ENCODE measurements at places on chromosomes 5 and 9.

GRCh38 chr5:120677481-120677880 lies 213.4 kb downstream of the PRR16 start:
- no peak for DNase-seq

- no peak for DNase-seq
These were observed 175.6 kb downstream of the MACROH2A1 start for GRCh38 chr5:135223404-135223803.

- DNase-seq: peak; percentile 40
These were observed 14.6 kb upstream of the ACOT12 start for GRCh38 chr5:81408496-81408895.

DNA sequence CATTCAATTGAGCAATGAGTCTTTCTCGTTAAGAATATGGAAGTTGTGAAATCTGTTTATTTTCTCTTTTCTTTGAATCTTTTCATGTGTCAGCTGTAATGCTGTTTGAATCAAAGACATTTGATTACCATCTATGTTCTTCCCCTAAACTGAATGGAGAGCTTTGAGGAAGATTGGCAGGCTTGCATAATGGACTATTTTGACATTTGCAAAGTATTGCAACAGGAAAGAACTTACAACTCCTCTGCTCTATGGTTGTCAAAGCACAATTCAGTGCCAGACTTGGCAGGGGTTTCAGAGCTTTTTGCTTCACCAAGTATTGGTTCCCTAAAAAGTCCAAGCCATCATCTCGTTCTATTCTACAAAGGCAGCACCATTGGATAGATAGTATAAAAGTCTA lies 549.0 kb upstream of the NUDT12 start:
- no peak for DNase-seq

DNA sequence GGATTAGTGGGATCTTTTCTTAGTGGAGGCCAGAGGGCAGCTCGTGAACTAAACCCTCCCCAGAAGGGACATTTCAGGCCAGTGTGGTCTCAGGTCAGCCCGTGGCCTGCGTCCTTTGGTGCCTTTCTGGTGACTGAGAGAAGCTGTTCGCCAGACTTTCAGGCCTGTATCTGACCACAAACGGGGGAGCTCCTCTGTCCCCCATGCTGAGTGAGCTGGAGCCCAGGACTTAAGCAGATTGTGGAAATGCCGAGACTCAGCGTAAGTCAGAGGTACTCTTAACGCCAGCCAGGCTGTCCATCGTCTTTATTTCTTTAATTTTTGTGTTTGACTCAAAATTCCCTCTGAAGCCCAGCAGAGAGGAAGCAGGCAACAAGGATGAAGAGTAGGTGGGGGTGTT lies 54.8 kb upstream of the NCS1 start:
- no peak for DNase-seq

- peak; percentile 63 for DNase-seq
These were observed 22.6 kb upstream of the MAMDC2 start for GRCh38 chr9:70020991-70021571.

DNA sequence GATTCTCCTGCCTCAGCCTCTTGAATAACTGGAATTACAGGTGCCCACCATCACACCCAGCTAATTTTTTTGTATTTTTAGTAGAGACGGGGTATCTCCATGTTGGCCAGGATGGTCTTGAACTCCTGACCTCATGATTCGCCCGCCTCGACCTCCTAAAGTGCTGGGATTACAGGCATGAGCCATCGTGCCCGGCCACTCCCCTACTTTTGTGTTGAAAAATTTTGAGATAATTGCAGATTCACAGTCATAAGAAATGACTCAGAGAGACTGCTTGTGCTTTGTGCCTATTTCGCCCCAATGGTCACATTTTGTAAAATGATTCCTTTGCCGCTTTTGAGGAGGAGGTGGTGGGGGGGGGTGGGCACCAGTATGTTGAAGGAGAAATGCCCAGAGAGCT lies 48.1 kb upstream of the SH3PXD2B start:
- DNase-seq: peak; percentile 9

GRCh38 chr5:69029292-69029691 lies 64.5 kb upstream of the SLC30A5 start:
- DNase-seq: no peak

- peak; percentile 80 for DNase-seq
These were observed 210.6 kb downstream of the AUH start for GRCh38 chr9:91150998-91151717.

DNA sequence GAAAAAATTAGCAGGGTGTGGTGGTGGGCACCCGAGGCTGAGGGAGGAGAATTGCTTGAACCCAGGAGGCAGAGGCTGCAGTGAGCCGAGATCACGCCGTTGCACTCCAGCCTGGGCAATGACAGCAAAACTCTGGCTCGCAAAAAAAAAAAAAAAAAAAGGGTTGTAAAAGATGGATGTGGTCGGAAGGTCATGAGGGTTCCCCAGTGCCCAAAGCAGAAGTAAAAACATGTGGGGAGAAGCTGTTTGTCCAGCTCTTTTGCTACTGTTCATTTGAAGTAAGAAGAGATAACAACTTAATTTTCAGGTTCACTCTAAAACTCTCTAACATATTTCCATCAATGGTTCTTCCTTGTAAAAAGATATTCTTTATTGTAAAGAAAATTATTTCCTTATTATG lies 57.1 kb upstream of the GOLPH3 start:
- no peak for DNase-seq

DNA sequence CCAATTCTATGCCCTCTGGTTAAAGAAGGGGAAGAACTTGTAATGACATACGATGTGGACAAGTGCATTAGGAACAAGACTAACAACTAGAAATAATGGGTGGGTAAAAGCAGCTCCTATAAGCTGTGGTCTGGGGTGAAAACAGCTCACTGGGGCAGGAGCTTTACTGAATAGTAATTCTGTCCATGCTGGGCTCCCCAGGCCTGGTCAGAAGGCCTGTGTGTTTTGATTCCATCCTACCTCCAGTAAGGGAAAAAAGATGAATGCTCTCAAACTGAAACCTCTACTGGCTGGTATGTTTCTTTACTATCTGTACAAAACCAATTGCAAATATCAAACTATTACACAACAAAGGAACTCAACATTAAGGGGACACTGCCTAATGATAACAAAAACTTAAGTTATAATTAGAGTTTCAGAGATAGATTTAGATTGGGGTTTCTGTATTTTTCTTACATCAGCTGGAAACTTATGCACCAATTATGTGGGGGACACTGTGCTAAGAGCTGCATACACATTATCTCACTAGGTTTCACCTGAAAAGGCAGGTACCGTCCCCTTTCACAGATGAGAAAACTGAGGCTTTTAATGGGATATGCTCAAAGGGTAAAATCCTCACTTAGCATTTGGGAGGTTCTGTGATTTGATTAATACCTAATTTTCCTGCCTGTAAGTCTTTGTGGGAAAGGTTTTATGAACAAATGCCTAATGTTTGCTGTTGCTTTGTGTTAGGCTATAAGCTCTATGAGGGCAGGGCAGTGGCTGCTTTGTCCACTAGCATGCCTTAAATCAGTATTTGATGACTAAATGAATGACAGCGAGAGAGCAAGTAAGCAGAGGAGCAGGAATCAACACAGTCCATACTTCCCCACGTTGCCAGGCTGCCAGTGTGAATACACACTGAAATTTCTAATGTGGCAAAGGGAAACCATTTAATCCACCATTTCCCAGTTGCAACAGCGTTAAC lies 53.6 kb downstream of the ELL2 start:
- no peak for DNase-seq

DNA sequence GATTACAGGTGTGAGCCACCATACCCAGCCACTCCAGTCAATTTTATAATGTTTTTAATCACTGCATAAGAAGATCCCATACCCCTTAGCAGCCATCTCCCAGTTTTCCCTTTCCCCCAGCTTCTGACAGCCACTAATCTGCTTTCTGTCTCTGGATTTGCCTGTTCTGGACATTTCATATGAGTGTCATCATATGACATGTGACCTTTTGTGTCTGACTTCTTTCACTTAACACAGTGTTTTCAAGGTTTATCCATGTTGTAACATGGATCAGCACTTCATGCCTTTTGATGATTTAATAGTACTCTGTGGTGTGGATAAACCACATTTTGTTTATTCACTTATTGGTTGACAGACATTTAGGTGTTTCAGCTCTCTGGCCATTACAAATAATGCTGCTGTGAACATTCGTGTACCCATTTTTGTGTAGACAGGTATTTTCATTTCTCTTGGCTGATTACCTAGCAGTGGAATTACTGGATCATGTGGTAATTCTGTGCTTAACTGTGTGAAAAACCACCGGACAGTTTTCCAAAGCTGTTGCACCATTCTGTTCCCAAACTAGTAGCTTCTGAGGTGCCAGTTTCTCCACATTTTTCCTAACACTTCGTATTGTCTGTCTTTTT lies 8.6 kb downstream of the SUSD3 start:
- DNase-seq: no peak

- no peak for DNase-seq
These were observed 103.2 kb upstream of the BASP1 start for GRCh38 chr5:17114233-17114632.

GRCh38 chr5:32506799-32507198 lies 62.3 kb upstream of the ZFR start:
- DNase-seq: peak; percentile 63

DNA sequence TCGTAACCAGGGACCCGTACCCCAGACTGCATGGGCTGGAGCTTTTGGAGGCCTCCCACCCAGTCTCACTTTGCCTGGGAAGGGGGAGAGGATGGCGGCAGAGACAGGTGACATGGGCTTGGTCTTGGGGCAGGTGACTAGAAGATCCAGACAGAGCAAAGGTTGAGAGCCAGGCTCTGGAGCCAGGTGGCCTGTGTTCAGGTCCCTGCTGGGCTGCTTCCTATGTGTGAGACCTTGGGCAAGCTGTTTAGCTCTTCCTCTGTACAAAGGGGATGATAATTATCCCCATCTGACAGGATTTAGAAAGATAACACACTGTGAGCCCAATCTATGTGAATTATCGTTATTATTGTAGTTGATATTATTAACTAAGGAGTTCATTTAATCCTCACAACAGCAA lies 16.1 kb upstream of the NDST1 start:
- no peak for DNase-seq

GRCh38 chr9:74662674-74663073 lies 165.5 kb downstream of the RORB start:
- DNase-seq: no peak

DNA sequence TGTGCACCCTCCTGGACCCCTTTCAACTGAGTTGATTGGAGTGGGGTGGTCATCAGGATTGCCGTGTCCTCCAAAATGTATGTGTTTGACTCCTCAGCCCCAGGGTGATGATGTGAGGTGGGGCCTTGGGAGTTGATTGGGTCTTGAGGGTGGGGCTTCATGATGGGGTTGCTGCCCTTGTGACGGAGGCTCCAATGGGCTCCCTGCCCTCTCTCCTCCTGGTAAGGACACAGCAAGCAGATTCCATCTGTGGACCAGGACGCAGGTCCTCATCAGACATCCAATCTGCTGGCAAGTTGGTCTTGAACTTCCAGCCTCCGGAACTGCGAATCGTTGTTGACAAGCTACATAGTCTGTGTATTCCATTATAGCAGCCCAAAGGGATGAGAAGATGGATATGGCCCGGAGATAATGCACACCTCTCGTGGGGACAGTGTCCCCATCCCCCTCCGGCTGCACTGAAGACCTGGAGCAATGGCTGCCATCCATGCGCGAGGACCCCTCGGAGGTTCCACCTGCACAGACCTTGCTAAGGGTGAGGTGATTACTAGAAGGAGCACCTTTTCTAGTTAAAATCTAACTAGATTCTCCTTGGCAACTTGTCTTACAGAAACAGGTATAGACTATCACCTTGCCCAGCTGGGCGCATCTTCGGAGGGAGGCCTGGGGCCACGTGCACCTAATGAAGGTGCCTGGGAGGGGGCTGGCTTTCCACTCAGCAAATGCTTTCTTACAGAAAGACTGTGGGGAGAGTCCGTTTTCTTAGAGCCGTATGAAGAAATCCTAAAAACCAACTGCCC lies 75.7 kb upstream of the IRX4 start:
- DNase-seq: no peak

DNA sequence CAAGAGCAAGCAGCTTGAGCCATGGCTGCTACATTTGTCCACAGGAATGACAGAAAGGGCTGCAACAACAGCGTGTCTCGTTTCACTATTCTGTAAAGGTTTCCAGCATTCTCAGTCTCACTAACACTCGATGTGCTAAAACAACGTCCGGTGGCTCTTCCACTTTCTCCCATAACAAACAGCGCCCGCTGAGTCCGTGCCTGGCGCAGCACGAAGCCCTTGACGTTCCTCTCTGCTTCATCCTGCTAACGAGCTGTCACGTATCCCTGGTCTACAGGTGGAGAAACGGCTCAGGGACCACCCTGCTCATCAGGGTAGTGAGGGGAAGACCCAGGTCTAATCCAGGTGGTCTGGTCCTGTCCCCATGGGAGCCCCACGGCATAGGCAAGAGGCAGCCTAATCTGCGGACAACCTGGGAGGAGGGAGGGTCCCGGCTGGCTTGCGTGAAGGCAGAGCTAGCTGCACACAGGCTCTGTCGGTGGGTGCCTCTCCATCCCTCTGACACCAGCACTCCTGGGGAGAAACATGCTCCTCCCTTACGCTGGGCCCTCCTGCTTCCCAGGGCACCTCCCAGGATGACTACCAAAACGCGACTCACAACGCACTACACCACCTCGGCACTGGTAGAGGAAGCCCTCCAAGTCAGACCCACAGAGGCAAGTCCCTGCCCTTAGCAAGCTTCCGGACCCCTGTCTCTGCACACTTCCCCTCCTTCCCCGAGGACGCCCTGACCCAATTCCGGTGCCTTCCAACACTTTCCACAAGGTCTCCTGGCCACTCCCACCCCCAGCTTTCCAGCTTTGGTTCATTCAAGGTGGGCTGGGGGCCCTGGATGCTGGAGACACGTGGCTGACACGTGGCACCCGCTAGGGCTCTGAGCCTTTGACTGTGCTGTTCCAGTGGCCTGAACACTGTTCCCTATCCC lies 43.3 kb downstream of the VAV2 start:
- DNase-seq: no peak

DNA sequence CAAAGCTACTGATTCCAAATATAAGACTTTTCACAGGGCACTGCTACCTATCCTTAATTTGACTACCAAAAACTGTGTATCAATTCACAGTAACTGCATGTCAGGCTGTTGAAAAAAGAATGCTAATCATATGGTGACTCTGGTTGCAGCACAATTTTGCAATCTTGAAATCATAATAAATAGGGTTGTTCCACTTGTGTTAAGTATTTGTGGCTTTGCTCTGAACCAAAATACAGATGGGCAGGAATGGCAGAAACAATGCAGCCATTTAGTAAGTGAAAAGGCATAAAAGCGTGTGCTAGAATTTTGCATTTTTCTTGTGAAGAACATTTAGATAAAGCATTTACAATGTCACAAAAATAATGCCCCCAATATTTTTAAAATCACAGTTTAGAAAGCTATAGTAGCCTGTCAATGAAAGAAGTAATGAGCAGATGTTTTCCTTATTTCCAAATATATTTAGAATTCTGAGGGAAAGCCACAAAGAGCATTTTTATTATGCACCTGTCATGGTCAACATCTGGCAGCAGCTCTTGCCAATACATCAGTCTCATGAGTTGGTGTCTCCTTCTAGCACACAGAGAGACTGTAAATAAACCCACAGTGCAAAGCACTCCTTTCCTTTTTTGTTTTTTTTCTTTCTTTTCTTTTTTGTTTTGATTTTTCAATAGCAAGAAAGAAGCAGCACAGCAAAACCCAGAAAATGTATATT lies 54.8 kb upstream of the PAM start:
- peak; percentile 14 for DNase-seq

GRCh38 chr9:137078701-137079400 lies 1.5 kb downstream of the UAP1L1 start:
- no peak for DNase-seq

GRCh38 chr9:98973576-98973975 lies 29.9 kb downstream of the COL15A1 start:
- no peak for DNase-seq

GRCh38 chr5:139755892-139756671 lies 39.5 kb upstream of the PSD2 start:
- DNase-seq: no peak

- DNase-seq: no peak
These were observed 36.4 kb downstream of the GARNL3 start for GRCh38 chr9:127300886-127301447.

Data from AG20443 (cell line).